ENCODE measurements at places on chromosomes 6 and 20.

DNA sequence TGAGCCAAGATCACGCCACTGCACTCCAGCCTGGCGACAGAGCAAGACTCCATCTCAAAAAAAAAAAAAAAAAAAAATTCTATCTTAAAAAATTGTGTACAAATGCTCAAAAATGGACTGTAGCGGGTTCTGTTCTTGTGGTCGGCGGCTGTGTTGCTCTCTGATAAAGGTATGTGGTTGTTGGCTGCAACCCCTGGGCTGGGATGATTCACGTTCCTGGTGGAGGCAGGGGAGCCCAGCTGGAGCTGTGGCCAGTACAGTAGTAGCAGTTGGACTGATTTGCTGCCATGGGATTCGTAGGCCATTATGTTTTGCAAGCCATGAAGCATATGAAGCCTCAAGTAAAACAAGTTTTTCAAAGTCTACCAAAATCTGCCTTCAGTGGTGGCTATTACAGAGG is 22.3 kb downstream of the MDN1 start:
- DNase-seq: no peak

DNA sequence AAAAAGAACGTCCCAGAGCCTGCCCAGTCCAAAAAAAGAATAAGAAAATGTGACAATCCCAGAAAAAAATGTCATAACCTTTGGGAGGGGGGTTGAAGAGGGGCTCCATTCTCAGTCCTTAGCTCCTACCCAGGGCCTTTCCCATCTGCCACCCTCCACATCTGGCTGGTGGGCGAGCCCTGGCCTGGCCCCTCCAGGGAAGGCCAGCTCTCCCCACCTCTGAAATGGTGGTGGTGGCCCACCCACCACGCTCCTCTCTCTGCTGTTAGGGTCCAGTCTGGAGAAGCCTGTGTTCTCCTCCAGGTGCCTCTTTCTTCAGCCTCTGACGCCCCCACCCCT is 415 bp downstream of the RGS19 start:
- DNase-seq: no peak

- DNase-seq: no peak
Measured at GRCh38 chr20:53736757-53737395, 143.2 kb upstream of the ZNF217 start.

DNA sequence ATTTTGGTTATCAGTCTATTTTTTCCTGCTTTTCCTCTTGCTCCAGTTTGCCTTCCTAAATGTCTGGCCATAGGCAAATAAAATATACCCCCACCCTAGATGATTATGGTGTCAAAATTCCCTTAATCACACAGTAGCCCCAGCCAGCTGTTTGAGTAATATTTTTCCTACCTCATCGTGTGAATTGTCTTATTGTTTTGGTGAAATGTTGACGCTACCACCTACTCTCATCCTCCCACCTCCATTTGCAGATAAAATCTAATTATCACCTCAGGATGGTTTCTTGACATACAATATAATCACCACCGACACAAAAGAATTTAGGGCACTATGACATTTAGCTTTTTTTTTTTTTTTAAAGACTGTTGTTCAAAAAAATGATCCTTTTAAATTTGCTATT is 44.1 kb upstream of the FUCA2 start:
- DNase-seq: no peak
